ENCODE measurements at places on chromosomes 1 and 21. TPM values are rescaled to one million over a fixed set of nuclear protein-coding genes. Genes with fewer than 3 reads are reported as not detected.
A peak's percentile ranks its signal among the peaks of the same experiment; 100 is the strongest.

- peak; percentile 61 for DNase-seq
Measured at GRCh38 chr1:41802532-41803501, 115.9 kb downstream of the HIVEP3 start.

- no peak for DNase-seq
Measured at GRCh38 chr1:200524092-200524491, 96.5 kb downstream of the KIF14 start.

- no peak for DNase-seq
Measured at GRCh38 chr21:35658242-35658641, 402.1 kb downstream of the SETD4 start.

DNA sequence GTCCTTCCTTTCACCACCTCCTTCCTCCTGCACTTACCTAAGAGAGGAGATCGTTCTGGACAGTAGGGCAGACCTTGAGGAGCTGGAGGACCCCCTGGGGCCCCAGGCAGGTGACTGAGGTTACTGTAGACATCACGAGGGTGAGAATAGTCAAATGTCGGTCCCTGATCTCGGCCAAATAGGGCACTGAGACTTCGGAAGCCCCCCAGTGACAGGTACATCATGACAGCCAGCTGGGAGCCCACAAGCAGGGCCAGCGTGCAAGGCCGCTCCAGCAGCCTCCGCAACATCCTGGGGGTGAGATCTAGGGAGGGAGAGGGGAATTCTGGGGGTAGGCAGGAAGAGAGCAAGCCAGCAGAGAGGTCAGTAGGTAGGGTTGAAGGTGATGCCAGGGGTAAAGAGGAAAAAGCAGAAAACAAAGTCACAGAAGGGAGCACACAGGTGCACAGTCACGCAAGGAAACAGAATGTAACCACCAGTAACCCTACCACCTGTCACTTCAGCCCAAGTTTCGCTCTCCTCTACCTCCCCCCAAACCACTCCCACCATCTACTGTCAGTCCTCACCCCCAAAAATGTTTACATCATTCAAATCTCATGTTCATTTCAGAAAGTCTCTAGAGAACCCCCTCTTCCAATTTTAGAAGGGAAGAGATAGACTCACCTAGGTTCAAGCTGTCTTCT is 1.4 kb downstream of the B4GALT3 start:
- no peak for DNase-seq

GRCh38 chr21:34835526-34835925 is 166.7 kb downstream of the CLIC6 start:
- no peak for DNase-seq

DNA sequence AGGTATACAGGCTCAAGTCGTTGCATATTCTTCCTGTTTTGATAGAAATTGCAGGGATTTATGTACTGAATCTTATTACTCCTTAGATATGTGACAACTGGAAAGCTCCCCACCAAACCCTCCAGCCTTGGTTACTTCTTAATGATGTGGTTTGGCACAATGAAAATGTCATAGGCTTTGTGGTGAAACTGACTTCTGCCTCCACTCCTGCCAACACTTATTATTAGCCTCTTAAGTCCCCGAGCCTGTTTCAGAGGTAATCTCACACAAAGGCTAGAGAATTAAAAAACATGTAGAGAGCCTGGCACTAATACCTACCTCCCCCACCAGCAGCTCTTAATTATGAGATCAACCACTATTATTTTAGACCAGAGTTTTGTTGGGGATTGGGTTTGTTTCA is 4.2 kb downstream of the COX20 start:
- DNase-seq = no peak

DNA sequence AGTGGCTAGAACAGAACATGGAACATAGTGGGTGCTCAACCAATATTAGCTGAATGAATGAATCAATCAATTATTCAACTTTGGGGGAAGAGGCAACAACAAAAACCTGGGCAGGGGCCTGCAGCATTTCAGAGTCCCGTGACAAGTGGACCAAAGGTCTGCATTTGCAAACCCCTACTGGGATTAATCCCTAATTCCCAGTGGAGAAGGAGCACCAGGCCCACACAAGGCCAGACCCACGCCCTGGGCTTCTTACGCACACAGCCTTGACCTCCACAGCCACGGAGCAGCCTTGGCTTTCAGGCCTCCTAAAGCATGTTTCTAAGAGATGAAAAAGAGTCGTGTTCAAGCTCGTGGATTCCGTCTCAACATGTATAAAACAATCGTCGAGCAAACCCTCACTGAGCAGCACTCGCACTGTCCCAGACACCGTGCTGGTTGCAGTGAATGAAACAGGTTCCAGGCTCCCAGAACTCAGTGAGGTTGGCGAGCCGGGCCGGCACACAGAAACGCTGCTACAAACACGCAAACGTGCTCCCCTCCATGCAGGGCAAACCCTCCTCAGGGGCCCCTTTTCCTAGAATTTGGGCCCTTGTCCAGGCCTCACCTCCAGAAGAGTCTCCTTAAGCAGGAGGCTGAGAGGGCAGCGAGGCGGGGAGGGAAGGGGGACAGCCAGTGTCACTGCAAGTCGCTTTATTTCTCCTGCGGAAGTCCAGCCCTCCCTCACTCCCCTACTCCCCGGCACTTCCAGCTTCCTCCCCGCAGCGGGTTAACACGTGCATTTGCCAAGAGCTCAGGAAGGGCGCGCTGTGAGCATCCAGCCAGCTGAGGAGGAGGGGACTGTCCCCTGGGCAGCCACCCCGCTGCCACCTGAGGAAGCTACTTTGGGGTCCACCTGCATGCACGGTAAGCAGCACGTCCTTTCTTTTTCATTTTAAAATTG is 556.4 kb downstream of the KIF26B start:
- no peak for DNase-seq

GRCh38 chr1:207218512-207219362 is 102.7 kb upstream of the CD55 start:
- DNase-seq = no peak

GRCh38 chr1:55547405-55547804 is 332.2 kb upstream of the USP24 start:
- no peak for DNase-seq

Gene MMP23B
- total RNA-seq = 2.4 TPM

Gene MRPL55
- total RNA-seq = 43.1 TPM

Gene OR6N1
- not detected for total RNA-seq

Gene MYBPH
- not detected for total RNA-seq

Gene GIPC2
- total RNA-seq = 0.10 TPM

Data from activated CD4-positive, alpha-beta memory T cell treated with anti-CD3 and anti-CD28 coated beads, Interleukin-2, amount 10 ng/mL, durations not matched to agents 7 days and 5 days (primary cell).